Suppressor macrophage treated with lipopolysaccharide for 4 hours (primary cell): ENCODE measurements at places on chromosomes 1 and 21.

DNA sequence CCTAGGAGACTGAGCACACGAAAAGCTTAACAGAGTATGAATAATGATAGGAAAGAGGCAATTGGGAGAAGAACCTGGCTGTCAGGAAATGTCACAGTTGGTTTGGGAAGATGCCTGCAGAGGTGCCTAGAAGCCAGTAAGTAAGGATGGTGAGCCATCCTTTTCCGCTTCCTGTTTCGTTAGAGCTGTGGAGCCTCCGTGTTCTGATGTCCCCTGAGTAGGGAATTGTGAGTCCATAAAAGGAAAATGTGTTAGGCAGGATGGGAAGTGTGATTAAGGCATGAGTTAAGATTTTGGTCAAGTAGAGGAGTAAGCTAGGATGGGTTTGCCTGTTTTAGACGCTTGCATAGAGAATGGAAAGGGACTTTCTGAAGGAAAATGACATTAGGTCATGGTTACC lies 9.0 kb downstream of the CLIC4 start:
- DNase-seq = no peak

- no peak for DNase-seq
Measured at GRCh38 chr1:15066191-15066590, 87.4 kb upstream of the TMEM51 start.

- DNase-seq = no peak
Measured at GRCh38 chr1:13871413-13871812, 171.4 kb downstream of the PRDM2 start.

DNA sequence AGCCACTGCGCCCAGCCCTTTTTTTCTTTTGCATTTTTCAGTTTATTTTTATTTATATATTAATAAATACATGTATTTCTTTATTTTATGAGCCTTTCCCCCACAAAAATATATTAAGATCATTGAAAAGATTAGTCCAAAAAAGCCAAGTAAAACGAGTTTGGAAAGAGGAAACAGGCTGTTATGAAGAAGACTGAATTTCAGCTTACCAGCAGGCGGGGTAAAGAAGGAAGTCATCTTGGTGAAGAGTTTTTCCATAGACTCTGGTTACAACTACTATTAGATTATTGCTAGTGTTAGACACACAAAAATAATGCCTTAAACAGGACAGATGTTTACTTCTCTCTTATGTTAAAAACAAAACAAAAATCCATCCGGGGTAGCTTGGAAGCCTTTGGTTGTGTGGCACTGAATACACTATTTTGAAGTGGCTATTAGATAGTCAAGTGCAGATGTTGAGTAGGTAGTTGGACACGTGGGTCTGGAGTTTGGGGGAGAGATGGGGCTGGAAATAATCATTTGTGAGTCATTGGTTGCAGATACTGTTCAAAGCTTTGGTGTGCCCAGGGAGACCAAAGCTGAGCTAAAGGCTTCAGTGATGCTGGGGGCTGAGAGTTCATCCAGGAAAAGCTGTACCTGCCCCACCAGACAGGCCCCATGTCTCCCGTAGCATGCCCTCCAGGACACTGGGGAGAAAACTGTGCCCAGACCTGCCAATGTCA lies 8.7 kb upstream of the LRRC71 start:
- peak; percentile 40 for DNase-seq

DNA sequence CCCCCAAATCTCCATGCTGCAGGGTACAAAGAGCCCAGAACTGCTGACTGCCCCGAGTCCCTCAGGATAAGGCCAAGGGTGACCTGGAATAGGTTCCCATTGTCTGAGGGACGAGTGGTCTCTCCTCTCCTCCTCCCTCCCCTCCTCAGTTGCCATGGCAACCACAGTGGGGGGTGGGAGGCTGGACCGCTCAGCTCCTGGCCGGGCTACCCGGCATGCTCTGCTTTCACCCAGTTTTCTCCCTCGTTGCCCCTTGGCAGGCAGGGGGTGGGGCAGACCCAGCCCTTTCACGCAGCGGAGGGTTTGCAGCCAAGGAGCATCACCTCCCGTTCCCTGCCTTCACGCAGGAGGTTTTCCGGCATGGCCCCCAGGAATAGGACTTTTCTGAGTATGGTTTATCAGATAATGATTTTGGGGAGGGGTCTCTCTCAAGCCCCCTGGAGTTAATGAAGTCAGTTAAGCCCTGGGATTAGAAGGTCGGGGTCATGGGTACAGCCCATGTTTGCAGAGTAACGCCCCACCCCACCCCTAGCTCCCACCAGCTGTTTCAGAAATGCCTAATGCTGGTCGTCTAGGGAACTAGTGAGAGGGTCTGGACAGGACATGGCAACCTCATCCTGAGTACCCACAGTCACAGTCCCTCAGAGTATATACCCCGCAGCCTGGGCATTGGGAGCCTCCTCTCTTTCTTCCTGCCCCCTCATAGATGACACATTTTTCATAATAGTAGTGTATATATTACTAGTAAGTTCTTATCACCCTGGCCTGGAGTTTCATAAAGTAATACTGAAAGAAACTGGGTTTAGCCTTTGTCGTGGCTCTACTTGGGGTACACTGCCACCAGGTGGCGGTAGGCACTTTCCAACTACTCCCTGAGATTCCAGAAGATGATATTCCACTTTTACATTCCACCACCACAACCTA lies 20.7 kb downstream of the C1QB start:
- DNase-seq = peak; percentile 70

GRCh38 chr1:93442741-93443140 lies 5.2 kb upstream of the FNBP1L start:
- DNase-seq = no peak

GRCh38 chr1:162285149-162285561 lies 91.5 kb downstream of the SPATA46 start:
- DNase-seq = no peak
